Left cardiac atrium (tissue), 4 donors: ENCODE measurements at places on chromosomes 5 and 9. TPM values are rescaled to one million over a fixed set of nuclear protein-coding genes. Genes with fewer than 3 reads are reported as not detected.

Gene DELE1
- 85.5 TPM for total RNA-seq

Gene EFNA5
- 23.9 TPM for total RNA-seq

Gene NMUR2
- not detected for total RNA-seq

Gene HTR1A
- not detected for total RNA-seq

Gene MCC
- total RNA-seq = 18.2 TPM

Gene SVEP1
- 18.6 TPM for total RNA-seq

Gene IL5
- not detected for total RNA-seq

Gene S100Z
- total RNA-seq = not detected

Gene FCHO2
- 19.2 TPM for total RNA-seq

Gene MLANA
- total RNA-seq = not detected

Gene CCNG1
- 88.1 TPM for total RNA-seq

Gene TAF11L5
- not detected for total RNA-seq

Gene TLX3
- not detected for total RNA-seq

Gene PRR16
- total RNA-seq = 4.7 TPM

Gene DBN1
- total RNA-seq = 30.2 TPM

Gene LIX1
- total RNA-seq = 0.16 TPM

Gene SMIM33
- not detected for total RNA-seq

Gene LCN1
- total RNA-seq = 2.0 TPM

Gene CDKN2B
- total RNA-seq = 3.6 TPM

Gene SGCD
- total RNA-seq = 58.5 TPM

Gene SLC6A19
- not detected for total RNA-seq

Gene SH3GL2
- 0.18 TPM for total RNA-seq

Gene FAM81B
- 16.4 TPM for total RNA-seq

Gene CORO2A
- total RNA-seq = 1.4 TPM

Gene RASEF
- 0.24 TPM for total RNA-seq

Gene FPGS
- total RNA-seq = 40.4 TPM

Gene RPS23
- total RNA-seq = 1,309 TPM

Gene PAEP
- not detected for total RNA-seq

Gene FOXD4L5
- 0.10 TPM for total RNA-seq

Gene OLFM1
- 25.5 TPM for total RNA-seq

Gene SPINK6
- total RNA-seq = not detected

Gene ARID3C
- total RNA-seq = not detected

Gene IL11RA
- total RNA-seq = 38.3 TPM

Gene TNFSF15
- 0.05 TPM for total RNA-seq

Gene LIFR
- 68.9 TPM for total RNA-seq

Gene SOHLH1
- total RNA-seq = not detected

Gene SEC24A
- total RNA-seq = 10.1 TPM

Gene DDX4
- not detected for total RNA-seq

Gene SYNPO
- total RNA-seq = 769 TPM

Gene CA9
- 2.8 TPM for total RNA-seq

Gene GFPT2
- 44.5 TPM for total RNA-seq

Gene SLC6A7
- not detected for total RNA-seq

Gene BTNL8
- not detected for total RNA-seq

Gene ADAMTS12
- 3.8 TPM for total RNA-seq

Gene SLC6A3
- total RNA-seq = 0.06 TPM

Gene ZNF300
- 1.2 TPM for total RNA-seq

Gene HCN1
- 5.6 TPM for total RNA-seq

Gene LTC4S
- total RNA-seq = 16.1 TPM

Gene PCDHGB6
- total RNA-seq = 4.9 TPM
